ENCODE measurements at places on chromosomes 7 and 10.

- DNase-seq = no peak
- no peaks in the 10 kb centered on the region for H3K27me3 ChIP-seq
- H3K36me3 ChIP-seq = no peaks in the 10 kb centered on the region
- no peak overlapping the region for H3K4me3 ChIP-seq
- no peaks in the 10 kb centered on the region for H3K4me1 ChIP-seq
- H3K27ac ChIP-seq = no peak overlapping the region
These were observed 88.2 kb downstream of the TES start for GRCh38 chr7:116298576-116298975.

GRCh38 chr10:25786899-25787298, 147.1 kb upstream of the MYO3A start:
- no peaks in the 10 kb centered on the region for H3K4me1 ChIP-seq
- H3K27ac ChIP-seq = no peak overlapping the region
- H3K36me3 ChIP-seq = no peaks in the 10 kb centered on the region
- DNase-seq = no peak

- H3K4me3 ChIP-seq = no peak overlapping the region
- no peak for DNase-seq
- H3K4me1 ChIP-seq = no peaks in the 10 kb centered on the region
These were observed 130.0 kb downstream of the ARHGAP22 start for GRCh38 chr10:48474765-48475365.

GRCh38 chr7:111301891-111302290, 211.0 kb downstream of the LRRN3 start:
- no peak overlapping the region for H3K4me3 ChIP-seq
- no peaks in the 10 kb centered on the region for H3K36me3 ChIP-seq
- H3K27ac ChIP-seq = no peak overlapping the region

DNA sequence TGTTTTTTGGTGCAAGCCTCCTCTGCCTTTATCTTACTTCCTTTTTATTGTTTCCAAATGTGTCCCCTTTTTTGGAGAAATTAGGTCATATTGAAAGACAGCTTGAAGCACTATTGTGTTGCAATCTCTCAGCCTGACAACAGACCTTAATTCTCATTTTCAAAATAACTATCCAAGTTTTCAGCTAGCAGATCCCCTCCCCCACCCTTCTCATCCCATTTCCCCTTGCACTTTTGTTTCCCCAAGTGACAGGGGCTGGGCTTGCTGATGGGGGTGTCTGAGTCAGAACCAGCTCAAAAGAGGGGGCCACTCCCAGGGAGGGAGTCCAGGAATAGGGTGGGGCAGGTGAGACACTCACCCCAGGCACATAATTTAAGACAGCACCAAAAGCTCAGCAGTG, 75.3 kb downstream of the MKI67 start:
- DNase-seq = no peak
- H3K27me3 ChIP-seq = no peaks in the 10 kb centered on the region
- peak overlapping the region; percentile 51 for H3K4me3 ChIP-seq
- peaks cover 80% of the 10 kb centered on the region for H3K4me1 ChIP-seq
- no peaks in the 10 kb centered on the region for H3K36me3 ChIP-seq

Data from left lung (tissue), 14 donors.